ENCODE measurements at places on chromosomes 6 and 20.

DNA sequence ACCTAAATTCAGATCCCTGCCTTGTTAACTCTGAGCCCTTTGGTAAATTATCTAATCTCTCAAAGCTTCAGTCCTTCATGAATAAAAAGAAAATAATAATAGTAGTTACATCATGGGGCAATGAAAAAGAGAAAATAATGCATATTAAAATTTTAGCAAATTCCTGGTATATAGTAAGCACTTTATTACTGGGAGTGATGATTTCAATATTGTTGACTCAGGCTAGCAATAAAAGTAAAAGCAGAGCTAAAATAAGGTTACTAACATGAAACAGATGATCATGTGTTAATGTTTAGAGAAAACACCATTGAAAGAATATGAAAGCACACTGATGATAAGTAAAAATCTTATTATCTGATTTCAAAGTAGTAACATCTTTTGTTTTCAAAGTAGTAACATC is 13.6 kb downstream of the GINS1 start:
- no peak for DNase-seq

DNA sequence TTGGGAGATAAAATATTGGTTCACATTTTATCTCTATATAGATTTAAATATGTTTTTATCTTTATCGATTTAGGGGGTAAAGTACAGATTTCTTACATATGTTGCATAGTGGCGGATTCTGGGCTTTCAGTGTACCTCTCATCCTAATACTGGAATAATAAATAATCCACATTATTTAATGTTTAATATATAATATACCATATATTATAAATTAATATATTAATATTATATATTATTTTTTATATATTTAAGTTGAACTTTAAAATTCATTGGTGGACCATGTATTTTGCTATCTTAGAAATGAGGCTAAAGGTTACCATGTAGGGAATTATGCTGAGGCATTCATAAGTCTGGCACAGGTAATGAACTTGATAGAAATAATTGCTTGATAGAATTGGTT is 89.6 kb upstream of the POPDC3 start:
- DNase-seq: no peak

GRCh38 chr20:2236256-2236655 is 59.5 kb upstream of the TGM3 start:
- no peak for DNase-seq

GRCh38 chr6:134495890-134496248 is 178.0 kb upstream of the SGK1 start:
- no peak for DNase-seq

DNA sequence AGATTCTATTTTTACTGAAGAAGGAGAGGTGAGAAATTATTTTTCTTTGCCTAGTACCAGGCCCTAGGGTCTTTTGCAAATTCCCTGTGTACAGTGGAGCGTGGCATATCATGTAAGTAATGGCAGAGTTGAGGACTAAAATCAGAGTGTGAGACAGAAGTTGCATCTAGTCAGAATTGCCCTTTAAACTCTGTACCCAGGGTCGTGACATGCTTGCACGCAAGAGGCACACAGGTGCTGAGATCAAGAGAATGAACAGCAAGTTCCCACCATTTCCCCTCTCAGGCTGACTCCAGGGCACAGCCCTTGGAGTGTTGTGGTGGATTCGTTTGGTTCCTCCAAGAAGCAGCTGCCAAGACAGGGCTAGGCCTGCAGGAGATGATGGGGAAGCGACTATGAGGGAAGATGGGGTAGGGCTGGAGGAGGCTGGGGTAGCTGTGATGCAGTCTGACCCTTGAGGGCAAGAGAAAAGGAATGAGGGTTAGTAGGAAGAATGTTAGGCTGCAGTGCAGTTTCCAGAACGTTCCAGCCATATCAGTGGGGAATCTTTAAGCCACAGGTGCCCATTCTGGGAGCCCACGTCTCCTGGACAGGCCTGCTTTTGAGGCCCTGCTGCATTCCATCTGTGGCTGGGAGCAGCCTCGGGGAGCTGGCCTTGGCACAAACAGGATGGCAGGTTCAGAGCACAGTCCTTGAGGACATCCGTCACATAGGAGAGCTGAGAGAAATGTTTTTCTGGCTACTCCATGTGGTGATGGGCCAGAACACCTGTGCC is 6.9 kb downstream of the NELFCD start:
- no peak for DNase-seq

GRCh38 chr6:107827541-107827940 is 3.4 kb upstream of the SCML4 start:
- no peak for DNase-seq

- no peak for DNase-seq
Measured at GRCh38 chr6:40307712-40308111, 279.5 kb downstream of the LRFN2 start.

DNA sequence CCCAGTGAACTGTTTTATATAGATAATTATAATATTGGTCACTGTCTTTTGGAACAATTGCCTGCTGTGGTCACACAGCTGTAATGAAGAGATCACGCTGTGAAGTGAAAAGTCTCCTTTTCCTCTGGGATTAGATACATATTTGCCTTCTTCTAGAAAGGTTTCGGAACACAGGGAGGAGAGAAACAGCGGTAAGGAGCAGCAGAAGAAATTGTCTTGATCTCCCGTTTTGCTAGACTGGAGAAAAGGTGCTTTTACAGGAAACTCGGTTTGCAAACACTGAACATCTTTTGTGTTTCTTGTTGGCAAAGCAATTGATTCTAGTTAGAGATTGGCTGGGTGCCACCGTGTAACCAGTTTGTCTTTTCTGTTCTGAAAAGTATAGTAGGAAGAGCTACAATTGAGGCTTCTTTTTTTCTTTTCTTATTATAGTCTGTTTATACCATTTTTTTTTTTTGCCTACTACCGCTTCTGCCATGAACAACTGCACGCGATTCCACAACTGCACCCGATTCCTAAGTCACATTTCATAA is 404.1 kb upstream of the ID4 start:
- DNase-seq: no peak

GRCh38 chr6:5078121-5078669 is 6.9 kb upstream of the PPP1R3G start:
- no peak for DNase-seq

DNA sequence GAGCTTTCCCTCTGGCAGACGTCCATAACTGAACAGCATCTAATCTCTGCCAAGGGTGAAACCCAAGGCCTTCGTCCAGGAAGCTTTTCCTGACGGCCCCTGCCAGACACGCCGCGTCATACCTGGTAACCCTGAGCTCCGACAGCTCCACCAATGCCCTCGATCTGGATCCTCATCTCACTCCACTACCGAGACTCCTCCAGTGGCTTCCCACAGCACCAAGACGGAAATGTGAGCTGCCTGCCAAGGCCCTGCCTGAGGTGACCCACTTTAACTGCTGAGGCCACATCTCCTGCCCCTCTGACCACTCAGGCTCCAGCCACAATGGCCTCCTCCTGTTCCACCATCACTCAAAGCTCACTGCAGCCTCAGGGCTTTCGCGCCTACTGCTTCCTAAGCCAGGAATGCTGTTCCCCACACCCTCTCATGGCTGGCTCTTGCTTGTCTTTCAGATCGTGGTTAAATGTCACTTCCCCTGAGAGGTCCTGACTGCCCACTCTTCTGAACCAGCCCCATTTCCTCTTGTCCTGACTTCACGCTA is 143.2 kb downstream of the PREX1 start:
- no peak for DNase-seq

GRCh38 chr6:157434349-157435033 is 53.5 kb downstream of the ZDHHC14 start:
- no peak for DNase-seq

DNA sequence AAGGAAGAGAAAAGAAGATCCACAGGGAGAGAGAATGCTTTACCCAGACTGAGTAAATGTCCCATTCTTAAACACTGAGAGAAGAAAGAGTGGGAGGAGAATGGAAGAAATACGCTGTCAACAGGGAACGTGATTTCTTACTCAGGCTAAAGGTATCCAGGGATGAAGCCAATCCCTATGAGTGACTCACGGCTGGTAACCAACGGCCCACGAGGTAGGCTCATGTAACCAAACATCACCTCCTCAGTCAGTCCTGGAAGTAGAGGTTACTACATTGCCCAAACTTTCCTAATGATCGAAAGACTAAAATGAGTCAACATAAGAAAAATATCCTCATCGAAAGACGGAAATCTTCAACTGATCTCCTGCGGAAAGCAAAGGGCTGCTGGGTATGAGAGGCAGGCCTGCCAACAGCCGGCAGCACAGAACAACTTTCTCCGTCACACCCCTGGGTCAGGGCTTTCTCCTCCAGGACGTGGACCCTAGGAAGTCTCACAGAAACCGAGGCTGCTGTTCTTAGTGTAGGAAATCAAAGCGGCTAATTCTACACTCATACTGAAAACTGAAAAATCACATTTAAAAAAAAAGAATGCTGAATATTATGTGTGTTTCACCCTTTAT is 292.6 kb downstream of the GMDS start:
- no peak for DNase-seq

DNA sequence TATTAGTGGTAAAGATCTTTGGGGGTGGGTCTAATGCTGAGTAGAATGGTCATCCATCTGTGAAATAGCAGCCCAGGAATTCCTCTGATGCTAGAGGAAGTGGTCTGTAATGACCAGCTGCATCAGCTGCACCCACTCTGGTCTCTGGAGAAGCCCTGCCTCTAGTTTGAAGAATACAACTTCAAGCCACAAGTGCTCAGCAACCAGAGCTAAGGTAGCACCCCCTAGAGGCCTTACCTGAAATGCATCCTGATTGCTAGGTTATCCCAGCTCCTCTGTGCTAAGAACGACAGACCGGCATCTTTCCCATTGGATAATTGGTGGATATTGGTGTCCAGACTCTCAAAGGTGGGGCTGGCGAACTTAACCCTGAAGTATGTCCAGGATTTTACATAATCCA is 58.2 kb downstream of the DNAH8 start:
- DNase-seq: no peak

GRCh38 chr6:160344271-160344670 is 3.9 kb upstream of the SLC22A3 start:
- no peak for DNase-seq

- no peak for DNase-seq
Measured at GRCh38 chr6:11429577-11429976, 108.0 kb upstream of the TMEM170B start.

DNA sequence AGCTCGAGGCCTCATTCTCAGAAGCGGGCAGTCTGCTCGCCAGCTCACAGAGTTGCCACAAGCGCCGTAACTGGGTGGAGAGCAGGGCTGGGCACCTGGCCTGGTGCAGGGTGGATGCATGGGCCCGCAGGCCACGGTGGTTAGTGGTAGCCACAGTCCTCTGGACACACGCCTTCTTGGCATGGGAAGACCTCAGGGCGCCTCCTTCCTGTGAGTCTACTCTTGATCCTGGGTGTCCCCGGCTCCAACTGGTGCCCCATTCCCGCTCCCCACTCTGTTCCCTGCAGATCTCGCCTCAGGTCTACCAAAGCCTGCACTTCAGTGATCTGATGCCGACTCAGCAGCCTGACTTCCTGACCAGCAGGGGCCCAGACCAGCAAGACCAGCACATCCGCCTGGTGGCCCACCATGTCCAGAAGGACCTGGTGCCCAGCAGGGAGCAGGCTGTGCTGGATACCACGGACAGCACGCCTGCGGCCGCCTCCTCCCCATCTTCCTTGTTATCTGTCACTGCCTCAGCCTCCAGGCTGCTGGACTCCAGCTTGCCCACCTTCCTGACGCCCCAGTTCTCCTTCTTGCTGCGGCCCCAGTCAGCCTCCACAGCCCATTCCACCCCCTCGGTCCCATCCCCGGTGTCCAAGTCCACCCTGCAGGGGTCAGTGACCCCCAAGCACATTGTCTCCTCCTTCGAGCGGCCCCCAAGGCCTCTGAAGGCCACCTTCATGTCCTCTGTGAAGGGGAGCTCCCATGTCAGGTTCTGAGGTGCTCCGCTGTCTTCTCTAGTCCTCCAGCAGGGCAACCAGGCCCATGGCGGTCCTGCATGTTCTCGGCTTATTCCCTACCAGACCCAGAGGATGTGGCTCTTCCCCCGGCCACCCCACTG is 43.1 kb downstream of the SUN5 start:
- no peak for DNase-seq

DNA sequence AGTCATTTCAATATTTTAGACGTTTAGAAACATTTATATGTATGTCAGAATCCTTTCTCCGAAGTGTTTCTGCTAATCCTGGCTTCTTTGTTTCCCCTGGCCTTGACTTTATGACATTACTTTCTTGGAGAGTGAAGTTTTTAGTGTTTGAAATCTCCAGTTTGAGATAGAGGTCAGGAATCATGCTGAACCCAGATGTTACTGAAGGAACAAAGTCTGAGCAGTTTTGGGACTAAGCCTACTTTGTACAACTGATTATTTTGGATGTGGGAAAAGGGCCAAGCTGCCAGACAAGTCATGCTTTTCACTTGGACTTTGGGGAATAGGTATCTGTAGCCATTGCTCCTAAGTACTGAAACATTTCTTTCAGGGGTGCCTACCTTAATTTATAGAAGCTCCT is 2.3 kb downstream of the RNF144B start:
- DNase-seq: no peak

DNA sequence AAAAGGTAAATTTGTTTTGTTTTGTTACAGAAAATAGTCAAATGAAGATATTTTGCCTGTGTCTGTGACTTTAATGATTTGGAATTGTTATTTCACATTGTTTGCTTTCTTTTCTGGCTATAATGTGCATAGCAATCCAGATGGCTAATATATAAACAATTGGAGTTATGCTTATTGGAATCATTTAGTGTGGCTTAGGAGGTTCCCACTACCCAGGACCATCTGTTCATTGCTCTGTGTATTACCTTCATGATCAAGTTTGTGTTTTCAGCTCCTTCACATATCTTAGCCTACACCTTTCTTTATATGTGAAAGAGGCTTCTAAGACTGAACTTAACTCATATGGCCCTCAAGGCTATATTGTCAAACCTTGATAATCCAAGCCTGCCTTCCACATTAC is 232.9 kb downstream of the BCKDHB start:
- no peak for DNase-seq

DNA sequence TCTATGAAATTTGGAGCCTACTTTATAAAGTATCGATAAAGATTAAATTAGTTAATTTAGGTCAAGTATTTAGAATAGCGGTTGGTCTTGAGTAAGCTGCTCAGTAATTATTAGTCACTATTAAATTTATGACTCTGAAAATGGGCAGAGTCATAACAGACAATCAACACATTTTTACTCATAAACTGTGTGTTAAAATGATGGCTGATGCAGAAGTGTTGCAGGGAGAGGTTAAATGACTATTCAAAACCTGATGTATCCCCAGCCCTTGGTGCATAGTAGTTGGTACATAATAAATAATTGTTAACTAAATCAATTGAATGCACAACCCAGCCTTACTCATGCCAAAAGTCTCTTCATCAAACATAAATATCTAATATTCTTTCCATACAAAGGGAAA is 30.6 kb downstream of the HIVEP2 start:
- DNase-seq: no peak

GRCh38 chr6:6614096-6614982 is 25.8 kb downstream of the LY86 start:
- no peak for DNase-seq

DNA sequence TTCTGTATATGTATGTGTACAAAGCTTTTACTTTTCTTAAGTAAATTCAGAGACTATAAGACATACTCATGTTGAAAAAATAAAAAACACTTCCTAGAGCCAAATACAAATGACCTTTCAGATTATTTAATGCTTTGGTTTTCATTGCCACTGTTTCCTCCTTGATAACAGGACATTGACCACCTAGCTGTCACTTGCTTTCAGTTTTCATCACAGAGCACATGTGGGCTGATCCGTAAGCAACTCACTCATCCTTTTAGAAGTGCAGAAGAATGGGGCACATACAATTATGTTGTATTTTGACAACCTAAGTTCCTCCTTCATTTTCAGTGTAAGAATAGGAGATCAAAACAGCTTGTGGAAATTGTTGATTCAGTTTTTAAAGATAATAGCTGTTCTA is 6.2 kb downstream of the ZBTB2 start:
- DNase-seq: no peak

All from T-helper 9 cell (primary cell).